ENCODE measurements at places on chromosomes 7 and 10.

DNA sequence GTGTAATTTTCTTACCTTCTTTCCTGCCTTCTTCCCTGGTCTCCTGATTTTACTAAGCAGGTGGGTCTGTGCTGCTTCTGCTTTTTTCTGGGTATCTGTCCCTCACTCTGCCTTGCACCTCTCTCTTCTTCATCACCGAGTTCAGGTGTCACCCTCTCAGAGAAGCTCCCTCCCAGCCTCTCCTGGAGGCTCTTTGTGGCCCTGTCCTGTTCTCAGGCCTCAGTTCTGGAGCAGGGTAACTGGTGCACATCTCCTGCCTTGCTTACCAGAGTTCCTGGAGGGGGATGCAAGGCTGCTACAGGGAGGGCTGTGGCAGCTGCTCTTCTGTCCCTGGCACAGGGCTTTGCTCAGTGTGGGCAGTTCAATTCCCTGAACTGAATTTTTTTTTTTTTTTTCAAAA, 66.1 kb downstream of the RBM33 start:
- no peak for DNase-seq

DNA sequence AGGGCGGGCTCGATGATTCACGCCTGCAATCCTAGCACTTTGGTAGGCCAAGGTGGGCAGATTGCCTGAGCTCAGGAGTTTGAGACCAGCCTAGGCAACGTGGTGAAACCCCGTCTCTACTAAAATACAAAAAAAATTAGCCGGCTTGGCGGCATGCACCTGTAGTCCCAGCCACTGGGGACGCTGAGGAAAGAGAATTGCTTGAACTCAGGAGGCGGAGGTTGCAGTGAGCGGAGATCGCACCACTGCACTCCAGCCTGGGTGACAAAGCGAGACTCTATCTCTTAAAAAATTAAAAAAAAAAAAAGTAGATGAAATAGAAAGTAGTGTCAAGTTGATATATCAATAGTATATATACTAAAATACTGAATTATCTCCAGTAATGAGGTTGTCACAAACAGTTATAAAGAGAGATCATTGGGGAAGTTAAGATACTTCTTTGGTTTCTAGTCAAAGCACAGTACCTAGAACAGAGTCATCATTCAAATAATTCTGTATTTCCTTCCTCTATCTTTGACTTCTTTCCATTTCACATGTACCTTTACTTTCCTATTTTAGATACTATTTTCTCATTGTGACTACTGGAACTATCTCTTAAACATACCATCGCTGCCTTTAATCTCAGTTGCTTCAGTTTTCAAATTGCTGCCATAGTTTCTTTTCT, 491.7 kb downstream of the GRM8 start:
- DNase-seq, result no peak

DNA sequence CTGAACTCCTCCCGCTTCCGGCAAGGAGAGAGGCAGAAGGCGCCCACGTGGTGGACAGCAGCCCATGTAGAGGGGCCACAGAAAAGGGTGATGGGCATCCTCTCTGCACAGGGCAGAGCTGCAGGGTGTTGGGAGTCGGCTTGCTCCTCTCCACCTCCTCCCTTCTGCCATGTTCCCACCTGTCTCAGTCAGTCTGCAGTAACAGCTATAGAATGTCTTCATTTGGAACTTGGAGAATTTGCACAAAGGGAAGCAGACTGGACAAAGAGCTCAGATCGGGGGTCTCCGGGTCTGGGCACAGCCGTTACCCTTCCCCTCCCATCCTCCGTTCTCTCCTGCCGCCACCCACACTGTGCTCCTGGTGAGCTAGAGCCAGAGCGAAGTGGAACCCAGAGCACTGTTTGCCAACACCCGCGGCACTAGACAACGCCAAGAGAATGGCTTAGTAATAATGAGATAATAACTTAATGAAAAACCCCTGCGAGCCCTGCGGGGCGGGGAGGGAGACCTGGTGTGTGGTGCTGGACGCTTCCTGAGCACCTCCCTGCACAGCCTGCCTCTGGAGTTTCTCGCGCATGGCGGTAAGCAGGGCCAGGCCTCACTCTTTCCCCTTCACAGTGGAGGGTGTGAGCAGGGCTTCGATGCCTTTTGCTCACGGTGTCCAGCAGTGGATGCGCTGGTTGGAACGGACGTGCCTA, 254.7 kb downstream of the PAXIP1 start:
- DNase-seq, result no peak

GRCh38 chr7:6251653-6252052, 20.8 kb downstream of the CYTH3 start:
- DNase-seq, result no peak

GRCh38 chr10:48758411-48758810, 73.7 kb downstream of the WDFY4 start:
- no peak for DNase-seq

- no peak for DNase-seq
Observed at GRCh38 chr7:71776726-71777125, 635.4 kb downstream of the CALN1 start.

- no peak for DNase-seq
Observed at GRCh38 chr10:84194424-84195043, at the start of gene CDHR1. TSS of gene CDHR1 (plus strand) at chr10:84194537. CDS start at chr10:84194761, 224 bp downstream.

DNA sequence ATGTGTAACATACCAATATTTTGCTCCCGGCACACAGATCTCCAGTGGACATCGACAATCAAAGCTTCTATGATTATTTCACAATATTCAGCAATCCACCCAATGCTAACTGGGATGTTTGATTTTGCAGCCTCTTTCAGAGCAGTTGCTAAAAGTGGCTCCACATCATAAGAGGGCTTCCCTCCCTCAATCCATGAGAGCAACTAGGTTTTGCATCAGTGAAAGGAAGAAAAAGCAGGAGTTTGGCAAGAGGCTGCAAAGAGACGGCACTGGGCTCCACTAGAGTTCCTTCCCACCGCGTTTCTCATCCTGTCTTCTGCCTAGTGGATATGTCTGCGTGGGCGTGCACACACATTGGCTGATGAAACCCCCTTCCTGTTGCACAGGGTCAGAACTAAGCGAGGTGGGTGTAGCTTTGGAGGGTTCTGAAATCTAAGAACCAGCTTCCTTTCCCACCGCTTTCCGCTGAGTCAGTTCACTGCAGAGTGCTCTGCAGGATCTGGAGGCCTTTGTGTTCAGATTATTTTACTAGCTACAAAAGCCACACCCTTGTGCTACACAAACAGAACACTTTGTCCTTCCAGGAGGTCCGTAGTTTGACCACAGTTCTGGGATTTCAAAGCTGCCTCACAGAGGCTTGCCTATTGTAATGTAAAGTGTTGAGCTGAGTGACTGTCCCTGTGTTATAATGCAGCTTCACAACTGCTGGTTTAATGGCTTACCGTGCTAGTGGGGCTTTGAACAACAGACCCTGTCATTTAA, 28.1 kb downstream of the ARL4A start:
- no peak for DNase-seq

GRCh38 chr7:20279979-20280378, 50.7 kb upstream of the ITGB8 start:
- DNase-seq, result no peak

DNA sequence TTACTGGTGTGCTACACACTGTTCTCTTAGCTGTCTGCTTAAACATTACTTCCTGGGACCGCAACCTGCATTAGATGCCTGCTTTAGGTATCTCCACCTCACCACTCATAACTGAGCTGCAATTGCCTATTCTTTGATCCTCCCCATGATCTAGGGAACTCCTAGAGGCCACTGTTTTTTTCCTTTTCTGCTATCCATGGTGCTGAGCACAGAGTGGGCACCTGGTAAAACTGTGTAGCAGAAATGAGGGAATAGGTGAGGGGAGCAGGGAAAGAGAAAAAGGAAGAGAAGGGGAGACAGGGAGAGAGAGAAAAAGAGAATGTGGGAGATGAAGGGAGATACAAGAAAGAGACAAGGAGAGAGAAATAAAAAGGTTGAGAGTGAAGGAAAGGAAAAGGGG, 434.9 kb downstream of the ADRA2A start:
- DNase-seq, result no peak

DNA sequence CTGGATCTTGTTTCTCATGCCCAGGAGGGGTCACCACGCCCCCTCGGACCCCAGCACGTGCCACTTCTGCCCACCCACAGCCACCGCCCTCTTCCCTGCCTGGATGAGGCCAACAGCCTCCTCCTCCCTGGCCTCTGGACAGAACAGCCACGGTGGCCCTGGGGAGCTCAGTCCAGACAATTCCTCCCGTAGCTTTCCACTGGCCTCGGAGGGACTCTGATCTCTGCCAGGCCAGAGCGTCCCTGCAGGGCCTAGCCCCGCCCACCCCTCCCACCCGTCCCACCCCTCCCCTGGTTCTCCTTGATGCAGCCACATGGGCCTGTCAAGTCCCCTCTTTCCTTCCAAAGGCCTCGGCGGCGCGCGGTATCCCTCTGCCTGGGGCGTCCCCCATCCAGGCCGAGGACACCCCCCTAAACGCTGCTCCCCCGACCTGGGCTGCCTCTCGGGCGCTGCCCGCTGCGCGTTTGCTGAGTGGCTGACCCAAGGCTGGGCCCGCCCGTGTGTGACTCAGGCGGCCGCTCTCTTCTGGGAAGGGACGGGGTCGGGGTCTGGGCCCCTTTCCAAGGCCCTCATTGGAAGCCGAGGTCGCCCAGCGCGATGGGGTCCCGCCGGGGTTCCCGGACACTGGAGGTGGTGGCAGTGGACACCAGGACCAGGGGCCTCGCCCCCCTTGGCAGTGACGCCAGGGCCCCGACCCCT, 557 bp downstream of the TMEM120A start:
- no peak for DNase-seq

DNA sequence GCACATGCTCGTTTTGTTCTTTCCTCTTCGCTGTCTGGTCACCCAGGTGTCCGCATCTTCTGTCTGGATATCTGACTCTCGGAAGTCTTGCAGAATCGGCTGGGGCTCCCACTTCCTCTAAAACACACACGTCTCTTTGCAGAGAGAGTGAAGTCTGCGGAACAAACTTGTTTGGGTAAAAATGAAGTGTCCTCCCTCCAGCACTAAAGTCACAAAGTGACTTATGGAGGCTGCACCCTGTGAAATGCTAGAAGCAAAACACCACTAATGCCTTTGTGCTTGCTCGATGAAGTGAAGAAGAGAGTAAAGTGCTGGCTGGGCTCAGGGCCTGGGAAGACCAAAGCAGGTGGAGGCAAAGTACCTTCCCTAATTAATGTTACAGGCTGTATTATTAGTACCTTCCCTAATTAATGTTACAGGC, 71.4 kb downstream of the FGFR2 start:
- no peak for DNase-seq

DNA sequence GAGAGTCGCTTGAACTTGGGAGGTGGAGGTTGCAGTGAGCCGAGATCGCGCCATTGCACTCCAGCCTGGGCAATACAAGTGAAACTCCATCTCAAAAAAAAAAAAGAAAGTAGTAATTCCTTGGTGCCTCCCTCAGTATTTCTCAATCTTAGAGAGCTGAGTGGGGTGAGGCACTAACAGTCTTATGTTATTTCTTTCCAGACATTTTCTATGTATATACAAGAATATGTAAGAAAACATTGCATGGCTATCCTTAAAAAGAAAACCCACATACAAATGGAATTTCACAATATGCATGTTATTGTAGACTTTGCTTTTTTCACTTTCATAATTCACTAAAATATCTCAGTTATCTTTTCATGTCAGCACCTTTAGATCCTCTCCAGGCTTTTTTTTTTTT, 13.6 kb upstream of the SLF2 start:
- DNase-seq, result no peak

- DNase-seq, result no peak
Observed at GRCh38 chr10:113000876-113001598, 51.0 kb downstream of the TCF7L2 start.

GRCh38 chr7:142478479-142479220, 220.8 kb upstream of the PRSS58 start:
- no peak for DNase-seq

DNA sequence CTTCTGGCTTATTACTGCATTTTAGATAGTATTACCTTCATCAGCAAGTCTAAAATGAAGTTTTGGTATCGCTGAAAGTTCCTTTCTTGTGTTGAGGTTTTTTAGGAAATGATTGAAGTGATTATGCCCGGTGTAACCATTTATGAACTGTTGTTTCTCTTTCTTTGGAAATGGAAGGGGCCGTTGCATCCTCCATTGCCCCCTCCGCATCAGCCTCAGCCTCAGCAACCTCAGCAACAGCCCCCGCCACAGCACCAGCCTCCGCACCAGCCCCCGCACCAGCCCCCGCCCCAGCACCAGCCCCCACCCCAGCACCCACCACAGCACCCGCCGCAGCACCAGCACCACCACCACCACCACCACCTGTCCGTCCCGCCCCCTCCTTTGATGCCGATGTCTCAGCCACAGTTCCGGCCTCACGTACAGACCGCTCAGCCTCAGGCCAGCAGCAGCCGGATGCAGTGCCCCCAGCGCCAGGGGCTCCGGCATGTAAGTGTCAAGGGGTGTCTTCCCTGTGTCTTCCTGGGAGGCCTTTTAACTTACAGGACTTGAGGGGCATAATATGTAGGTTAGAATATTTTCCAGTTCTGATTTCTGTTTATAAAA, 72.6 kb downstream of the SHH start:
- no peak for DNase-seq

- no peak for DNase-seq
Observed at GRCh38 chr7:26397332-26397731, 105.7 kb downstream of the SNX10 start.

DNA sequence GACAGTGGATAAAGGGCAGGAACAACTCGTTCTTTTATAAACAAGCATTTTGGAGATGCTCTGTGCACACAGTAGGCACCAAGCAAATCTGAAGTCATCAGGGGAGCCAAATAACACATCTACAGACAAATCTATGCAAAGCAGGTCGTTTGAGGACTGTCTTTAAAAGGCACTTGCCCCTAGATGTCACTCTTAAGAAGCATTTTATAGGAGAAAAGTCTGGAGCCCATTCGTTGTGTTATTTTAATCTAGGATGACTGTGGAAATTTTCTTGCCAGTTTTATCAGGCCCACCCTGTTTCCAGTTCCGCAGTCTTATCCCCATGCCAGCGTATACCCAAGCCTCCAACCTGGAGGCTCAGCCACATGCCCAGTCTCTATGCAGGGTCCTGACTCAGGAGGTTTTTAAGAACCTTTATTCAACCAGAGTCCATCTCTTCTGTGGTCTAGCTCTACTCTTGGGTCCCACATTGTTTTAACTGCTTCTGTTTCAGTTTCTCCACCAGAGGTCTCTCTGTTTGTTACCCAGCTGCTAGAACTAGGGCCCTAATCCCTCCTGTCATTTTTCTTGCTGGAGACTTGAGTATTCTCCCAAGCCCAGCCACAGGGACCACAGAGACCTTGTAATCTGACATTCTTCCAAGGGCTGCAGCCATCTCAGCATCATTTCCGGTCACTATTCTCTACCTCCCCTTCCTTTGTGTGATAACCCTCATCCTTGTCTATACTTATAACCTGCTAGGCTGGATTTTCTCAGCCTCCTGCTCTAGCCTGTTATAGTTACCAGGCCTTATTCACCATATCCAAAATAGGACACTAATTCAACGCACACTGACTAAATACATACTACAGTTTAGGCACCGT, 26.7 kb downstream of the PIK3CG start:
- DNase-seq, result no peak

- DNase-seq, result no peak
Observed at GRCh38 chr7:117435475-117436043, 8.3 kb upstream of the ASZ1 start.

- DNase-seq, result no peak
Observed at GRCh38 chr10:94902080-94902479, 36.4 kb upstream of the CYP2C9 start.

GRCh38 chr10:24202181-24202570, 6.8 kb upstream of the KIAA1217 start:
- no peak for DNase-seq

- no peak for DNase-seq
Observed at GRCh38 chr10:68959695-68960527, 3.9 kb downstream of the DDX21 start.
